Kidney capillary endothelial cell (primary cell): ENCODE measurements at places on chromosomes 13 and 19.

- peak; percentile 70 for DNase-seq
Measured at GRCh38 chr13:51148952-51149573, 38.0 kb upstream of the C13orf42 start.

GRCh38 chr13:113783966-113784644, 25.1 kb downstream of the TMEM255B start:
- no peak for DNase-seq

DNA sequence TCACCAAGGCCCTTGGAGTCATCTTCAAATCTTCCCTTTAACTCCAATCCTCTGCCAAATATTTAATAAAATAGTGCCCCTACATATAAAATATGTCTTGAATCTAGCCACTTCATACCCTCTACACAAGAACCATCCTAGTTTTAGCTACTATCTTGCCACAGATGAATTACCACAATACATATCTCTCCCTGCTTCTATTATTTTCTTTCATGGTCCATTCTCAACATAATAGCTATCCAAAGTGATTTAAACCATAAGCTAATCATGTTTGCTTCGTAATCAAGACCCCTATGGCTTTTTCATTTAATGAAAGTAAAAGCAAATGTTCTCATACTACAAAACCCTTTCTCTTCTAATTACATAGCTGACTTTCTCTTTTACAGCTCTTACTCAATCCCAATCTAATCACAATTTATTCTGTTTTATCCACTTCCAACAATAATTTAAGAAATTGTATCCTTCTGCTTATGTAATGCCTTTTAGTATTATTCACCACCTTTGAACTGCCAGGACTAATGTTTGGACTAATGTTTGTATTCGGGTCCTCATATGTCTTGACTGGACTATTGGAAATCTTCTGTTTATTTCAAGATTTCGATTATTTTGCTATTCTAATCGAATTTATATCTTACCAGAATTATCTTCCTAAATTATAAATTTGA, 412.0 kb downstream of the SLITRK1 start:
- DNase-seq, result no peak

GRCh38 chr13:74015137-74015536, 119.1 kb downstream of the KLF12 start:
- no peak for DNase-seq

- DNase-seq, result no peak
Measured at GRCh38 chr19:46546194-46546896, 50.7 kb upstream of the PNMA8B start.

- DNase-seq, result no peak
Measured at GRCh38 chr19:1285737-1286360, at the start of gene EFNA2. Gene EFNA2, plus strand, starts transcription at chr19:1285873. Its CDS starts 296 bp downstream, at chr19:1286169.
